ENCODE measurements at places on chromosomes 13 and 19.

DNA sequence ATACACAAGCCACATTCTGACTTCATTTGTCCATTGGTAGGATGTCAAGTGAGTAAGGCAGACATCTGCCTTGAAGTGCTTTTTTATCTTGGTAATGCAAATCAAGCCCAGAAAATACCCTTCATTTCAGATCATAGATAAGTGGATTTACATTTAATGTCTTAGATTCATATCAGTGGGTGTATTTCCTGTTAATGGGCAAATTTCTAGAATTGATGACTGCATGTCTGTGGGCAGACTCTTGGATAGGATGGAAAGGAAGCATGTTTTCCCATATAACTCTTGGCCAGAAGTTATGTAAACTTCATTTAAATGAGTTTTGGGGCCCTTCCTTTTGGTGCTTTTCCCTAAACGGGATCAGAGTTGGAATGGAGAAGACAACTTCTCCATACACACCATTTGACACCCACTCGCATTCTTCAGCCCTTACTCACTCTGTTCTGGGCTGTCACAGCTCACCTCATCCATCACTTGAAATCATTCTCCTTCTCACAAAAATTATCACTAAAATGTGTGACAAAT is 154.6 kb downstream of the FLT1 start:
- DNase-seq = no peak

- DNase-seq = no peak
Observed at GRCh38 chr13:27403727-27404385, 20.6 kb upstream of the GTF3A start.

GRCh38 chr13:59946944-59947343 is 216.8 kb downstream of the DIAPH3 start:
- DNase-seq = no peak

- DNase-seq = no peak
Observed at GRCh38 chr13:61148691-61149315, 266.8 kb downstream of the PCDH20 start.

DNA sequence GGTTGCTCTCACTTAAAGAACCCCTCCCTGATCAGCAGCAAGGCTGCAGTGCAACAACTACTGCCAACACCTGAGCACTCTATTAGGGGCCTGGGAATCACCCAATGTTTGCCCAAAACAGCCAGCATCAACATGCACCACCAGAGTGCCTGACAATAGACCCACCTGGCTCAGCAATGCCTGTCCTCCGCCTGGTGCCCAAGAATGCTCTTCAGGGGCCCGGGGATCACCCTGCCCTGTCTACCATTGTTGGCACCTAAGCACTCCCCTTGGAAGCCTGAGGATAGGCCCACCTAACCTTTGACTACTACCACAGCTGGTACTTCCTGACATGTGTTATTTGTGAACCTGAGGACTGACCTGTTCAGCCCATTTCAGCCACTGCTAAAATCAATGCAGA is 1363.1 kb upstream of the PRR20A start:
- DNase-seq = no peak

DNA sequence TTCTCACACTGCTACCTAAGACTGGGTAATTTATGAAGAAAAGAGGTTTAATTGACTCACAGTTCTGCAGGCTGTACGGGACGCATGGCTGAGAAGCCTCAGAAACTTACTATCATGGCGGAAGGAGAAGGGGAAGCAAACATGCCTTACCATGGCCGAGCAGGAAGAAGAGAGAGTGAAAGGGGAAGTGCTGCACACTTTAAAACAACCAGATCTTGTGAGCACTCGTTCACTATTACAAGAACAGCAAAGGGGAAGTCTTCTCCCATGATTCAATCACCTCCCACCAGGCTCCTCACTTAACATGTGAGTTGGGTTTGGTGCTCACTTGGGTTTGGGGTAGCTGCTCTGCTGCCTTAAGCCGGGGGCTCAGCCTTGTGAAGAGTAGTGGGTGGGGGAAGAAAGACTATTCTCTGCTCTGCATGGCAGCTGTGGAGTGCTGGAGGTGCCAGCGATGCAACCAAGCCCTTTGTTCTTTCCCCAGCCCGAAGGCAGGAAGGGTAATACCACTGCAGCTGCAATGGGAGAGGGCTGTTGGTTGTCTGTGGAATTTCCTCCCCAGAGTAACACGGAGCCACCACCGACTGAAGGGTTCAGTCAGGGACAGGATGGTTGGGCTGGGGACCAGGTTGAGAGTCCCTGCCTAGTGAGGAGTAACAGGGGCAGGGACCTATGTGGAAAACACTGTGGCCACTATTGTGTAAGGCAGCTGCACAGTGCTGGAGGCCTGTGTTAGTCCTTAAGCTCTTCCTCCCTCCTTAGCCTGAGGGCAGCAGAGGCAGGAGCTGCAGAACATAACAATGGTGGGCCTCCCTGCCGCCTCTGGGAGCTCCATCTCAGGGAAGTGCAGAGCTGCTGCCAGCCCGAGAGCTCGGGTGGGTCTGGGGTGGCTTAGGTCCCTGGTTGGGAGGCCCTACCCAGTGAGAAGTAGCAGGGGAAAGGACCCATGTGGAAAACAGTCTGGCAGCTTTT is 1262.5 kb downstream of the EFNB2 start:
- DNase-seq = no peak

DNA sequence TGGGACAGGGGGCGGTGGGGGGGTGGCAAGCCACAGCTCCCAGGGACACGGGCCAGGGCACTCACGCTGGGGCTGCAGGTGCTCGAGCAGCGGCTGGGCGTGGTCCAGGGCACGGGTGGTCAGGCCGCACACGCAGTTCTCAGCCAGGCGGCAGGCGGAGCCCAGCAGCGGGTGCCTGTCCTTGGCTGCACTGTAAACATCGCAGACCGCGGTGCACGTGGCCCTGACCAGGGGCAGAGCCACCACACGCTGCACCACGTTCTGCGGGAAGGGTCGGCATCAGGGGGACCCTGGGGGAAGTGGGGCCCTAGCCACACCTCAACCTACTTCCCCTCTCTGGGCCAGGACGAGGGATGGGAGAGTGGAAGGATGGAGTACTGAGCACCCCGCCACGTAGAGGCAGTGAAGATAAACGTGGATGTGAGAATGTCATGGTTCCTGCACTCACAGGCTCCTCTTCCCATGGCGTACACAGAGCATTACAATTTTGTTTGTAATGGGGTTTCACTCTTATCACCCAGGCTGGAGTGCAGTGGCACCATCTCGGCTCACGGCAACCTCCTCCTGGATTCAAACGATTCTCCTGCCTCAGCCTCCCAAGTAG is 3.4 kb downstream of the PLIN5 start:
- DNase-seq = no peak

GRCh38 chr13:44104197-44104490 is 224.4 kb downstream of the LACC1 start:
- DNase-seq = no peak

DNA sequence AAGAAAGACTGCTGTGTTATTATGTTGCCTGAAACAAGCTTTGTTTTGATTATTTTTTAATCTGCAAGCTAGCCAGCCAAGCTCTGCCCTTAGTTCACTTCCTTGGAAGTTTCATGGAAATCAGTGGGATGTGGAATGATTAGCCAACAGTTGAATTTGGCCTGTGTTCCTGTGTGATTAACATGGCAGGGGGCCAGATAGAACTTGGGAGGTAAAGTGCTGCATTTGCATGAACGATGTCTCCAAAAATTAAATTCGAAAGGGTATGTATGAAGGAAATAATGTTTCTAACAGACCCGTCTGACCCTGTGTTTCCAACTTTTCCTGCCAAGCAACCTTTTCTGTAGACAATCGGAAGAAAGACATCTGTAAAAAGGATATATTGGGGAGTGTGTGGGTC is 32.2 kb downstream of the UFM1 start:
- DNase-seq = no peak

- no peak for DNase-seq
Observed at GRCh38 chr19:7833225-7834099, 3.4 kb downstream of the EVI5L start.

- DNase-seq = no peak
Observed at GRCh38 chr13:94914895-94915294, 202.6 kb upstream of the SOX21 start.

- no peak for DNase-seq
Observed at GRCh38 chr13:91644806-91645205, 246.4 kb downstream of the GPC5 start.

DNA sequence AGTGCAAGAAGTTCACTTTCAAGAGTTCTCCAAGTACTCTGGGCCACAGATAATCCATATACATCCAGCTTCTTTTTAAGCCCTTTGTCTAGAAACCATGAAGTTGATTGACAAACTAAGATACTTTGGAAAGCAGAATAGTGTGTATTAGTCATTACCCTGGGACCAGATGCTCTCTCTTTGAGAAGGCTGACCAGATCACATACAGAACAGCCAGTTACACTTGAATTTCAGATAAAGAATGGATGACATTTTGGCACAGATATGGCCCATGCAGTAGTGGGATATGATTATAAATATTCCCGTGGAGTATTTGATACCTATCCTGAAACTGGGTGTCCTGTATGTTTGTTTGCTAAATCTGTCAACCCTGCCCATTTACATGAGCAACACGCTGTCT is 414.2 kb downstream of the KLF5 start:
- no peak for DNase-seq

DNA sequence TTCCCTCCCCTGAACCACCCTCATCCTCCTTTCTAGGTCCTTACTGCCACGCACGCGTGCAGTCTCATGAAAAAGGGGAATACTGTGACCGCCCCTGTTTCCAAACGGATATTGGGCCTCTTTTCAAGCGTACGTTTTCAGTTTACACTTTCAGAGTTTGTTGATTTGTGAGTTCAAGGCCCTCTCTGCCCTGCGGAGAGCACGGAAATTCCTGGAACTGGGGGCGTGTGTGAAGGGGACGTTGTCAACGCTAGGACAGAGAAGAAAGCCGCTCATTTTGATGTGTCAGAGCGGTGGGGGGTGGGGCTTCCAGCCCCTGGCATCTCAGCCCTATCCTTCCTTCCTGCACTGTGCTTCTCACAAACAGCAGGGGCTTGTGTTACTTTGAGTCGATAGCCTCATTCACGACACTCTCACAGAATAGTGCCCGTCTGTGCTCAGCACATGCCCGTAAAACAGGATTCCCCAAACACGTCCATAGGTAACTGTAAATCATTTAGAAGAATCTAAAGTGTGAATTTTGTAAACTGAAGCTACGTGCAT is 137.6 kb upstream of the PEG3 start:
- no peak for DNase-seq

DNA sequence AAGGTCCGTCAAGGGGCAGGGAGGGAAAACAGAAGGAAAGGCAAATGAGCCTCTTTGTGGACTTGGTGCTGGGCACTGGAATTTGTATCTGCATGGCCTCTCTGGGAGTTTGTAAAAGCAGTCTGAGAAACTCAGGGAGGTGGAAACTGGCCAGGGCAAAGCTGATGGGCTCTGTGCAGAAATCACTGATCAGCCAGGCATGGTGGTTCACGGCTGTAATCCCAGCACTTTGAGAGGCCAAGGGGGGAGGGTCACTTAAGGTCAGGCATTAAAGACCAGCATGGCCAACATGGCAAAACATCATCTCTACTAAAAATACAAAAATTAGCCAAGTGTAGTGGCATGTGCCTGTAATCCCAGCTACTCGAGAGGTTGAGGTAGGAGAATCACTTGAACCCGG is 369.9 kb upstream of the ZNF507 start:
- no peak for DNase-seq

DNA sequence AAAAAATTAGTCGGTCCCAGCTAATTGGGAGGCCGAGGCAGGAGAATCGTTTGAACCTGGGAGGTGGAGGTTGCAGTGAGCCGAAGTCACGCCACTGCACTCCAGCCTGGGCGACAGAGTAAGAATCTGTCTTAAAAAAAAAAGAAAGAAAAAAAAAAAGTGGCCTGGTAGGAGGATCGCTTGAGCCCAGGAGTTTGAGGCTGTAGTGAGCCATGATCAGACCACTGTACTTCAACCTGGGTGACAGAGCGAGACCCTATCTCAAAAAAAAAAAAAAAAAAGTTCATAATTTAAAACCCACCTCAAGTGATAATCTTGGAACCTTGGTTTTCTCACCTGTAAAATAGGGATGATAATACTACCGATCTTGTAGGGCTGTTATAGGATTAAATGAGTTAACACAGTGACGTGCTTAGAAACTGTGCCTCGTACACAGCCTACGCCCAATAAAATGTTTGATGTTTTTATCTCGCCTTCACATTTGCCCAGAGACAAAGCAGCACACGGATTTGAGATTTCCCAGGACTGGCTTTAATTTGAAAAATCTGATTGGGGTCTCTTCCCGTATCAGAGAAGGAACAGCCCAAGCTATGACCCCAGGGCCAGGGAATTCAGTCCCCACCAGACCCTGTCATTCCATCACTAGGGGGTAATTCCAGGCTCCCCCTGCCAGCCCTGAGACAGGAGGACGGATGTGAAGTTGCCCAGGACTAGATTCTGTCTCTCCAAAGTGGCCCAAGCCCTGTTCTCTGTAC is 3.6 kb downstream of the SERTAD1 start:
- DNase-seq = no peak

DNA sequence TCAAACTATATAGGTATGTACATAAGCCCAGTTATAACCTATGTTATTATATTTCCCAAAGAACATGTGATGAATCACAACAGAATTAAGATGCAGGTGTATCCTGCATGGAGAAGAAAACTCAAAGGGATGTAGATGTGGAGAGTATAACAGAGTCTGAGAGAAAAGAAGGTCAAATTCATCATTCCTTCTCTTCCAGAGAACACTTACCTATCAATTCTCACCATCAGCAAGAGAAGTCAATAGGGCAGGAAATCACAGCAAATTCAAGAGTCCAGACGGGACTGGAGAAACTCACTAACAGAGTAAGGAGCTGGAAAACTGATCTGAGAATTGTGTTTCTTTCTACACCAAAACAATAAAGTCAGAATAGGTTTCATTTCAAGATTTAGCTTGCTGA is 28.4 kb downstream of the DIAPH3 start:
- no peak for DNase-seq

DNA sequence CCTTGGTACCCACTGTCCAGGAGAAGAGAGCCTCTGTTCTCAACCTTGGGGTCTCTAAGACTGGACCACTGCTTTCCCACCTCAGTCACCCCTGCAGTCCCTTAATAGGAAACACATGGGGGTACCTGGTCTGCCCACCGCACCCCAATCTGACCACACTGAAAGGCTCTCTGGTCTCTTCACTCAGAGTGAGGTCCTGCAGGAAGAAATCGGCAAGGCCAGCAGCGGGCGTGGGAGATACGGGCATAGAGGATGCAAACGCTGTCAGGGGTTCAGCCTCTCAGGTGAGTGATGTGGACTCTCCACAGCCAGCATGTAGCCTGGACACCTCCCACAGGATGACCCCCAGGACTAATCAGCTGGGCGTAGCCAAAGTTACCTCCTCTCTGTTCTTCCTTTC is 3.5 kb downstream of the SIGLEC9 start:
- no peak for DNase-seq

Data from activated CD4-positive, alpha-beta T cell treated with anti-CD3 and anti-CD28 coated beads for 24 hours (primary cell).